Aorta (tissue), 5 donors: ENCODE measurements at places on chromosomes 2 and 18. TPM values are rescaled to one million over a fixed set of nuclear protein-coding genes. Genes with fewer than 3 reads are reported as not detected.
A peak's percentile ranks its signal among the peaks of the same experiment; 100 is the strongest.

The LYG2 gene
- total RNA-seq = not detected

The SH3BP4 gene
- 27.6 TPM for total RNA-seq

DNA sequence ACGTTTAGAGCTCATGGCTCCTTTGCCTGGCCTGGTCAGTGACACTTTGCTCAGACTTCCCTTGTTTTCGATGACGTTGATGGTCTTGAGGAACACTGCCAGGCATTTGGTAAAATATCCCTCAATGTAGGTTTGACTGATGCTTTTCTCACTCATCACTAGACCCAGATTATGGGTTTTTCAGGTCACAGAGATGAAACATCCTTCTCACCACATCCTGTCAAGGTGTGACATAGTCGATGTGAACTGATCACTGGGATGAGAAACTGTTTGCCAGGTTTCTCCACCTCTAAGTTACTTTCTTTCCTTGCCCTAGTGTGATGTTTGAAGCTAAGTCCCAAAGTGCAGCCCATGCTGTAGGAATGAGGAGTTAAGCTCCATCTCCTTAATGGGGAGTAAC is 81.5 kb downstream of the AFF3 start:
- H3K27me3 ChIP-seq = no peaks in the 10 kb centered on the region
- H3K4me3 ChIP-seq = no peak overlapping the region
- H3K27ac ChIP-seq = no peak overlapping the region
- no peak for DNase-seq

DNA sequence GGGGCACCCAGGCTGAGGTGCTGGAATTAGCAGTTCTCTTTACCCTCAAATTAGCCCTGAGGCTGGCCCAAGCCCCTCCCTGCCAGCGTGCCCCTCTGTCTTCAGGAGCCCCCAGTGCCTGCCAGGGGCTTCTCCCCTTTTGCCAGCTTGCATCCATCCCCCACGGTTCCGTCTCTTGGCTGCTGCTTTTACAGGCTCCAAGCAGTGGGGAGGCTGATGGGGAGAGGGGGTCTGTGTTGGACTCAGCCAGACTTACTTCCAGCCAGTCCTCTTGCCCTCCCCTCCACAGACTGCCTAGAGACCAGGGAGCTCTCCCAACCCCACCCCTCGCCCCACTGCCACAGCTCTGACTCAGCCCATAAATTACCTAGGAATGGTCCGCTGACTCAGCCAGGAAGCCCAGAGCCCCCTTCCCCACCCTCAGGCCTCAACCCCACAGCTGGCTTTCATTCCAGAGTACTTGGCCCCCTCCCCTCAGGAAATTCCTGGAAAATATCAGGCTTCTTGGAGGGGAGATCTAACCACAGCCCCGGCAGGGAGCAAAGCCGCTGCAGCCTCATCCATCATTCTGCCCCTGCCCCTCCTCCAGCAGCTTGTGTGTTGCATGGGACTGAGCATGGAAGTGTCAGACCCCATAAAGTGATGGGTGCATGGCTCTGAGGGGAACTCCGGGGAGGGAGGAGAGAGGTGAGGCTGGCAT is 184.6 kb downstream of the ZFP36L2 start:
- H3K4me1 ChIP-seq = no peaks in the 10 kb centered on the region
- peak; percentile 86 for DNase-seq
- H3K27me3 ChIP-seq = no peaks in the 10 kb centered on the region
- H3K27ac ChIP-seq = no peak overlapping the region
- no peaks in the 10 kb centered on the region for H3K36me3 ChIP-seq
- no peak overlapping the region for H3K4me3 ChIP-seq

DNA sequence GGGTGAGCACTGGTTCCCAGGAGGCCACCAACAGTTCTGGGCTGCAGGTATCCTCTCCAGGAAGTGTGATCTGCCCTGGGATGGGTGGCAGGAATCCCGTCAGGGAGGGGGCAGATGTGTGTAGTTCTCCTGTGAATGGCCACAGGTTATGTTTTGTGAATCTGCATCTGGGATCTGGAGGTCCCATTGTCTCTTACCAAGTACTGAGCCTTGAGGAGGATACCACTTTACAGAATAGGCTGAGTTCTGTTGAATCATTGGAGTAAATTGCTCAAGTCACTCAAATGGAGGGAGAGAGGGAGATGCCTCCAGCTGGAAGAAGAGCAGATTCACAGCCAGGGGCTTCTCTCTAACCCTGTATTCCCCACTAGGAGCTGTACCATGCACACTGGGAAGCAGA is 168.2 kb downstream of the ANKRD30B start:
- no peak overlapping the region for H3K27ac ChIP-seq
- no peaks in the 10 kb centered on the region for H3K36me3 ChIP-seq
- no peaks in the 10 kb centered on the region for H3K27me3 ChIP-seq
- H3K4me3 ChIP-seq = no peak overlapping the region
- no peaks in the 10 kb centered on the region for H3K4me1 ChIP-seq

- H3K4me1 ChIP-seq = no peaks in the 10 kb centered on the region
- H3K27me3 ChIP-seq = no peaks in the 10 kb centered on the region
- no peak for DNase-seq
- H3K27ac ChIP-seq = no peak overlapping the region
- no peak overlapping the region for H3K4me3 ChIP-seq
- H3K36me3 ChIP-seq = no peaks in the 10 kb centered on the region
These were observed 233.4 kb upstream of the MYT1L start for GRCh38 chr2:2564300-2565078.

DNA sequence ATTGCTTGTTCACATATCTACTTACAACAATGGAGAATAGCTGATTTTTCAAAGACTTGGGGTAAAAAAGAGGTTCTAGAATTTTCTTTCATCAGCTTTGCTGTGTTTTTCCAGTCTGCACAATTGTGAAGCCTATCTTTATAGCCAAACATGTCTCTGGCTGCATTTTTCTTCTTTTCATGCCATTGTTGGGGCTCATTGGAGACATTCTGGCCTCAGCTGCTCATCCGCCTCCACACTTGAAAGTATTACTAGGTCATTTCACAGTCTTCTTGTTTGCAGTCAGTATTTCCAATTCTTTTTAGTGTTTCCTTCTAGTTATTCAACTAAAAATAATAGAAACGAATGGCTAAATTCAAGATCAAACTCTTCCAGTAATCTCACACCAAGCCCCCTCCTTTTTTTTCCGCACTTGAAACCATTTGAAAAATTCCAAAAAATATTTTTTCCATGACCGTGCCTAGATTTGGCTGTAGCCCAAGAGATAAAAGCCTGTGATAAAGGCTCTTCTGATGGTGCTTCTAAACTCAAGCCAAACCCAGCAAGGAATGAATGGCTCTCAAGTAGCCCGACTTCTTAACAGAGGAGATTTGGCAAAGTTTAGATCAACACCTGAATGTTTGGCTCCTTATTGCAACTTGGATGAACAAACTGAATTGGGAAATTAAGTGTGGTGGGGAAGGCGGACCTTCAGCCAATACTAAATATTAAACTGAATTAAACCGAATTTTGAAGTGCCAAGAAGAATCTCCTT is 103.4 kb downstream of the NRP2 start:
- no peak overlapping the region for H3K27ac ChIP-seq
- H3K4me1 ChIP-seq = no peaks in the 10 kb centered on the region
- H3K27me3 ChIP-seq = no peaks in the 10 kb centered on the region
- no peak overlapping the region for H3K4me3 ChIP-seq
- DNase-seq = no peak

The EFEMP1 gene
- 793 TPM for total RNA-seq

The ATP6V1B1 gene
- total RNA-seq = not detected

The IL1RL2 gene
- total RNA-seq = 1.8 TPM

- no peak overlapping the region for H3K27ac ChIP-seq
- no peak overlapping the region for H3K4me3 ChIP-seq
- H3K4me1 ChIP-seq = no peaks in the 10 kb centered on the region
- H3K27me3 ChIP-seq = no peaks in the 10 kb centered on the region
- no peak for DNase-seq
These were observed 39.6 kb downstream of the KCTD18 start for GRCh38 chr2:200470230-200470629.

DNA sequence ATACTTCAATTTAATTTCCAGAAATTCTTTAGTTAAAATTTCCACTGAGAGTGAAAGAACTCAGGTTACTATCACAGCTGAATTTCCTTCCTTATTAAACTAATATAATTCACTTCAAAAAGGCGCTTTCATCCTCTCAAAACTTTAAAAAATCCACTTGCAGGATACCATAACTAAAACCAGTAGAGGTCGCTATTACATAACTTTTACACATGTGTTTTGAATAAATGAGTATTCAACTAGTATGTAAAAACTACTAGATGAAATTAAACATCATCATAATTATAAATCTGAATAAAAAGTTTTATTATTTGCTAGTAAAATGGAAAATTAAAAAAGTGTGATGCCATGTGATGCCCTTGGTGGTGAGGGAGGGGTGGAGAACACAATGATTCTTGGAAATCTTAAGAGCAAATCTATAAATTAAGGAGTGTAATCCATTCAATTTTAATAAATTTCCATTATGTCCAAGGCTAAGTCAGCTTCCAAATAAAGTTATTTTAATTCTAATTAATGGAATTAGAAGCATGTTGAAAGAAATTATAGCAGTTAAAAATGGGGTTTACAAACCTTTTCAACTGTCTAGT is 61.4 kb downstream of the SOS1 start:
- H3K27me3 ChIP-seq = no peaks in the 10 kb centered on the region
- no peak overlapping the region for H3K4me3 ChIP-seq
- H3K4me1 ChIP-seq = no peaks in the 10 kb centered on the region
- no peak for DNase-seq
- H3K27ac ChIP-seq = no peak overlapping the region

- no peaks in the 10 kb centered on the region for H3K4me1 ChIP-seq
- H3K4me3 ChIP-seq = no peak overlapping the region
- no peak overlapping the region for H3K27ac ChIP-seq
- no peaks in the 10 kb centered on the region for H3K36me3 ChIP-seq
These were observed 110.5 kb upstream of the SCG2 start for GRCh38 chr2:223712642-223713041.

GRCh38 chr2:72132981-72133720 is 14.5 kb downstream of the CYP26B1 start:
- peak; percentile 69 for DNase-seq
- no peaks in the 10 kb centered on the region for H3K4me1 ChIP-seq
- no peak overlapping the region for H3K27ac ChIP-seq

GRCh38 chr2:237857791-237858190 is 1.6 kb upstream of the RAMP1 start:
- H3K4me3 ChIP-seq = no peak overlapping the region
- no peaks in the 10 kb centered on the region for H3K4me1 ChIP-seq

DNA sequence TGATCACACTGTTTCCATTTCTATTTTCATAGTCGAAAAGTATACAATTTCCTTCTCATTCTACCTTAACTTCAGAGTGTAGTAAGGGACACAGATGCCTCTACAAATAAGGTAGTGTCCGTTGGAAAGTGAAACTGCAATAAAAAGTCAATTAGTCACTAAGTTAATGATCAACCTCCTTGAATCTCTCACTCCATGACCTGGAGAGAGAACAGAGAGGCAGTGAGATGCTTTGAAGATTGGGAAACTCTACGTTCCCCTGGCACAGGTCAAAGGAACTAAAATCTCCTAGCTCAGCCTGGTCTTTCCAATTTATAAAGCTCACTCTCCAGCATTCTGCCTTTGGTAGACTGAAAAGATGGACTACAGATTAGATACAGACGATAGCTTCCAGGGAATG is 153.8 kb upstream of the ACAA2 start:
- no peak overlapping the region for H3K27ac ChIP-seq
- no peak for DNase-seq
- H3K36me3 ChIP-seq = no peaks in the 10 kb centered on the region
- no peaks in the 10 kb centered on the region for H3K27me3 ChIP-seq

The CMPK2 gene
- 5.3 TPM for total RNA-seq

DNA sequence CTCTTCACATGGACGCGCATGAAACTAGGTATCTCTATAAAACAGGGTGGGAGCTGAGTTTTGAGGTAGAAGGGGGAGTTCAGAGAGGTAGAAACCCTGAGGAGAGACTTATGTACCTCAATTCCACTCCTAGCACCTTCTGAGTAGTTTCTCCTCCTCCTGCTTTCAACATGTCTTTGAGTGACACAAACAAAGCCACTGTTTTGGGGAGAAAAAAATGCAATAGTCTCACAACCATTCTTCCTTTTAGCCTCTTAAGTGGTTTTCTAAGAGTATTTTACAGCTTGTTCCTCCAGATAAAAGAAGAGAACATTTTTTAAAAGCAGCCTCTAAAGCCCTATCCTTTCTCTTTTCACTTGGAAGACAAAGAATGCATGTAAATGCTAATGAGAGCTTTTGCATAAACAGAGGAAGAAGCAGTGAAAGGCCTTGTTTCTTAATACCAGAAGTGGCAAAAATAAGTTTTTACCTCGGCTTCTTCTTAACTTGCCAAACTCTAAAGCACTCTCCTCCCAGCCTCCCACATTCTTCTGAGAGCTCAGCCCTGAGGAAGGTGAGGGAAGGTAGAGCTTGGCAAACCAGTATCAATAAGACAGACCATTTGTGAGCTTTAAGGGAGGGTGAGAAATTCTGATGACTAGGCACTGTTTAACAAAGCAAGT is 1304.4 kb upstream of the ACVR2A start:
- H3K4me1 ChIP-seq = no peaks in the 10 kb centered on the region
- H3K4me3 ChIP-seq = no peak overlapping the region
- no peak for DNase-seq
- H3K27ac ChIP-seq = no peak overlapping the region

The SLC39A10 gene
- 24.2 TPM for total RNA-seq

The EGR4 gene
- total RNA-seq = not detected

DNA sequence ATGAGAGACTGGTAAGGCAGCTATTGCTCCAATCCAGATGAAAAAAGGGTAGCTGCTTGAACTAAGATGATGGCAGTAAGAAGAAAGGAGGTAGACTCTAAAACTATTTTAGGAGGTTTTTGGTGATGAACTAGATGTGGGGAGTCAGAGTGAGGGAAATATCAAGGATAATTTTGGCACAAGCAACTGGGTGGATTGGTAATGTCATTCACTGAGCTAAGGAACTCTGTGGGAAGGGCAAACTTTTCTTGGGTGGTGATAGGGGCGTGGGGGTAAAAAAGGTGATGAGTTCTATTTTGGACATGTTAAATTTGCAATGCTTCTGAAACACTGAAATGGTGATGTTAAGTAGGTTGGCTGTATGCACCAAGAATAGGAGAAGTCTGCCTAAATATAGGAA is 19.3 kb downstream of the PAIP2B start:
- H3K4me3 ChIP-seq = no peak overlapping the region
- no peak overlapping the region for H3K27ac ChIP-seq
- no peaks in the 10 kb centered on the region for H3K27me3 ChIP-seq
- H3K36me3 ChIP-seq = no peaks in the 10 kb centered on the region
- no peaks in the 10 kb centered on the region for H3K4me1 ChIP-seq

DNA sequence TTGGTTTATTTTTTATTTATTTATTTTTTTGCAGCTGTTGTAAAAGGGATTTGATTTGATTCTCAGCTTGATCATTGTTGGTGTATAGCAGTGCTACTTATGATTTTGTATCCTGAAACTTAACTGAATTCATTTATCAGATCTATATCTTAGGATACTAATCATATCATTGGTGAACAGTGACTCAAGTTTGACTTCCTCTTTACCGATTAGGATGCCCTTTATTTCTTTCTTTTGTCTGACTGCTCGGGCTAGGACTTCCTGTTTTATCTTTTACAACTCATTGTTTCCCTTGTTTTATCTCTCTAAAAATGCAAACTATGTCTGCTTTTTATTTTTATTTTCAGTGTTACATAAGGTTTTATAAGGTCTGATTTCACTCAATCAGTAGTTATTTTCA is 23.6 kb downstream of the SP100 start:
- H3K36me3 ChIP-seq = peaks cover 2% of the 10 kb centered on the region
- no peak overlapping the region for H3K27ac ChIP-seq
- no peak for DNase-seq
- H3K27me3 ChIP-seq = no peaks in the 10 kb centered on the region
- H3K4me1 ChIP-seq = peaks cover 2% of the 10 kb centered on the region
